ENCODE measurements at places on chromosomes 7 and 10. TPM values are rescaled to one million over a fixed set of nuclear protein-coding genes. Genes with fewer than 3 reads are reported as not detected.
A peak's percentile ranks its signal among the peaks of the same experiment; 100 is the strongest.

GRCh38 chr10:126407831-126408230, 19.6 kb upstream of the ADAM12 start:
- DNase-seq = no peak

DNA sequence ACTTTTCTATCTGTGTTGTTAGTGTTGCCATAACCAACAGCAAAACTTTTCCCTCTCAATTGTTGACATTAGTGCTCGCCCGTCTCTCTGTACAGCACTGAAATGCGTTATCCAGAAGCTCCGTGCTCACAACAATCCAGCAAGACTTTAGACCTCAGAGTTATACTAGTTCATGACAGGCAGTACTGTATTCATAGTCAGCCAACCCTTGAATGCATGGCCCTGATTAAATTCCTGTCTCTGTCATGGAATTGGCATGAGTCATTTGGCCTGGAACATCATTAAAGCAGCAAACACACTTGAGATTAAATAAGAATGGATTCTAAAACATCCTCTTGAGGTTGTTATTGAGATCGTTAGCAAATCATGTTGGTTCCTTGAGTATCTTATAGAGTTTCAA, 405.5 kb upstream of the C7orf33 start:
- no peak for DNase-seq

- DNase-seq = peak; percentile 85
These were observed 17.8 kb downstream of the SCD start for GRCh38 chr10:100364735-100365391.

DNA sequence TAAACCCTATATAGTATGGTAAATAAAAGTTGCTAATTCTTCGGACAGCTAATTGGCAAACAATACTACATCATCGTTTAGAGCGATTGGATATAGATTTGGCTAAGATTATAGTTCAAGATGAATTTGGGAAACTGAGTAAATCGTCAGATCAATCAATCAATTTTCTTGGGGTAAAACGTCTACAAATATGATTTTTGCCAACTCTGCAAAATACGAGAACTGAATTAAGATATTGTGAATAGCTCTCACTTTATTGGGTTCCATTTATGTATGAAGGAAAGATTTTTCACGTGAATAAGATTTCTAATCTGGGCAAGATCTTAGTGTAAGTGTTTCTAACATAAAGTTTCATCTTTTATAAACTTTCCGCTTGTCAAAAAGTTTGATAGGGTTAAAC, 132.9 kb upstream of the AGR3 start:
- no peak for DNase-seq

DNA sequence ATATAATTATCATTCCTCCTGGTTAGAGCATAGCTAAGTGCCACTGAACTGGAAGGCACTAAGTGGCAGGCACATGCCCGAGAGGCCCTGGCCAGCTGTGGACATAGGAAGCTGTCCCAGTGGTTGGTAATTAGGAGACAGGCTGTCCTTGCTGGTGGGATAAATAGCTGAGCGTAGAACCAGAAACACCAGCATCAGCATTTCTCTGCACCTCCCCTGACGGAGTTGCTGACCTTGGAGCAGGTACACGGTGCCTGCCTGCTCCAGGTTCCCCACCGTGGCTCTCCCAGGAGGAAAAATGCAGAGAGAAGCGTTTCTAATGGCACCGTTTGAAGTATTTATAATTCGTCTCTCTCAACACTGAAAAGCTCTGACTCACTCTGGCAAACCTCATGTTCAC, 5.6 kb upstream of the ABLIM1 start:
- DNase-seq = no peak

GRCh38 chr7:50856806-50857205, 74.1 kb upstream of the GRB10 start:
- no peak for DNase-seq

- no peak for DNase-seq
These were observed 153.6 kb downstream of the AOAH start for GRCh38 chr7:36570528-36571189.

- no peak for DNase-seq
These were observed 35.4 kb upstream of the FAM180A start for GRCh38 chr7:135784013-135784412.

- no peak for DNase-seq
These were observed 20.7 kb downstream of the ABI1 start for GRCh38 chr10:26839966-26840627.

DNA sequence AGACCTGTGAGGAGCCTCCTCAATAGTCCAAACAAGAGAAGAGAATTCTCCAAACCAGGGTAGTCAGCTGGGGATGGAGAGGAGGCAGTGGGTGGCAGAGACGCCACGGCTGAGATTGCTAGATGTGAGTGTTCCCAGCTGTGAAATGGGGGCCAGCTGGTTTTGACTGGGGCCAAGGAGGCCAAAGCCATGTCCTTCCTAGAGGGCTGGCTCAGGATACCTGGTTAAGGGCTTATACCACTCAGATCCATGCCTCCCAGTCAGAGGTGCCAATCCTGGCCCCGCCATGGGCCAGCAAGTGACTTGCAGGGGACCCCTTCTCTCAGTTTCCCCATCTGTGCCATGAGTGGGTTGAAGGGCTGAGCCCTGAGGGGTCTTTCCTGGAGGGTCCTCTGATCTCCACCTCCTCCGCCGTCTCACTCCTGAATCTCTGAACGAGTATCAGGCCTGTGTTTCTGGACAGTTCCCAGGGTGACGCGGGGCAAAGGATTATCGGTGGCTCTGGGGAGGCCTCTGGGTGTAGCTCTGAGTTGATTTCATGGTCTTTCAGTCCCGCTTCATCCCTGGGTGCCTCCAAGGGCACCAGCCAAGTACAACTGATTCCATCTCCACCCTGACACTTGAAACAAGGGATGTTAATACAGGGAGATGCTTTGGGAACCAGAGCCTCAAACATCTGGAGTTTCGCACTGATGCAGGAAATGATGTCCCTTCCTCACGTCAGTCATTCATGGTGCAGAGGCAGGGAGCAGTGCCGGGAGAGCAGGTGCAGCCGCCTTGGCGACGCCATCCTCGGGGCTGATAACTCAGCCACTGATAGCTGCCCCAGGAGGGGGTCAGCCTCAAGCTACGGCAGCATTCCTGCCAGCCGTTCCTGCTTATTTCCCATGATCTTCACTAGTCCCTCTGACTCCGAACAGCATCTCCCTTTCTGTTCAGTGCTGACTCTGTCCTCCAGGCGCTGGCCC, 126.7 kb downstream of the RGS10 start:
- no peak for DNase-seq

- DNase-seq = peak; percentile 82
These were observed 17.3 kb downstream of the MLXIPL start for GRCh38 chr7:73606801-73607691.

DNA sequence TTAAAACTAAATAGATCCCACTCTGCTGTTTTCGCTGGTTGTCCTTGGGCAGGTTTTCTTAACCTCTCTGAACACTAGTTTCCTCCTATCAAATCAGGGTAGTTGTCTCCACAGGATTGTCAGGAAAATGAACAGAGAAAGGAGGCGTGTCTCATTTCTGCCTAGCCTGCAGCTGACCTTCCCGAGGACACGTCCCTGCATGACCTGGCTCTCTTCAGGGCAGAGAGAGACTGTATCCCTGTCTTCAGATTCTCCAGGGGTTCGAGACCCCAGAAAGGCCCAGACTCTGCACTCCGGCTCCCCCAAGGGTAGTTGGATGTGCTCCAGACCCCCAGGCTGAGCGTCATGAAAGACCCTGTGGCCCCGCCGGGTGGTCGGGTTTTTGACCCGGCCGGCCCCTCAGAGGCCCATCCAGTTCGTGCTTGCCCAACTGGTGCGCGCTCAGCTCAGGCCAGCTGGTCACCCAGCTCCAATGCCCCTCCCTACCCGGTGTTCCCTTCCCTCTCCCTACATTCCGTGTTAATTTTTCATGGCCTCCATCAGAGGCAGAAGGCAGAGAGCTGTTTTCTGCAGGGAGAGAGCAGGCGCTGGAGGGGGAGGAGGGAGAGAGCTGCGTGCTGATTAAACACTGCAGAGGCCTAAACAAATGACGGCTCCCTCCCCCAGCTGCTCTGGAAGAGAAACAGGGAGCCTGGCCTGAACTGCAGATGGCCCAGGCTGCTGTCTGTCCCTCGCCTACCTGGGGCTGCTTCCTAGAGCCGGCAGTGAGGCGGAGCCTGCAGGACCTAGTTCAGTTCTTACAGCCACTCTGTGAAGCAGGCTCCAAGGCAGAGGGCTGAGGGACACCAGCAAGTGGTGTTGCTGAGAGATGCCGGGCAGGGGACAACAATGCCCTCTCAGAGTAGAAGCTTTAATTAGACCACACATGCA, 86.2 kb upstream of the PPIF start:
- DNase-seq = no peak

DNA sequence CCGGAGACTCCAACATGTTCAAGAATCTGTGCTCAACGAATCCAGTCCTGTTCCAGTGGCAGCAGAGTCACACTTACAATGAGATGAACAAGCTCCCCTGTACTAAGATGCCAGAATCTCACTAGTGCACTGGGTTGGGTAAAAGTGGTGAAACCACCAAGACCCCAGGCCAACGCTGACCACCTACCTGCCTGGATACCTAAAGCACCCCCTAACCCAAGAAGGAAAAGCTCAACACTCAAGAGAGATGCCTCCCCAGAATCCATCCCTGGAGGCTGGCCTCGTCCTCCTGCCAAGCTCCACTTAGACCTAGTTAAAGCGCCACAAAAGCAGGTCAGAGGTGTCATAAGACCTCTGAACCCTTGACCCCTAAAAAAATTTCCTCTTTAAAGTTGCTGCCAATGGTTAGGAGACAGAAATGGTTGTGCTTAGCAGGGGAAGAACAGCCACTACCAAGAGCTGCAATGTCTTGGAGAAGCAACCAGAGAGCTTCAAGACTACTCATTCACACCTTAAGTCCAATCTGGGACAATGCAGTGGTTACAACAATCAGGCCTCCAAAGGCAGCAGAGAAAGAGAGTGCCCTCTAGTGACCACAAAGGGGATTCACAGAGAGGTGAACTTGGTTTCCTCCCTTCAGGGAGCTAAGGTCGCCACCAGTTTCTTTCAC, 94.6 kb upstream of the MACROH2A2 start:
- DNase-seq = peak; percentile 63

- DNase-seq = no peak
These were observed 93.3 kb upstream of the RET start for GRCh38 chr10:42983591-42983990.

- peak; percentile 69 for DNase-seq
These were observed at the start of gene PRKAR1B for GRCh38 chr7:727104-727805. Gene PRKAR1B, minus strand, starts transcription at chr7:727281. Its CDS starts 15,776 bp downstream, at chr7:711505.

DNA sequence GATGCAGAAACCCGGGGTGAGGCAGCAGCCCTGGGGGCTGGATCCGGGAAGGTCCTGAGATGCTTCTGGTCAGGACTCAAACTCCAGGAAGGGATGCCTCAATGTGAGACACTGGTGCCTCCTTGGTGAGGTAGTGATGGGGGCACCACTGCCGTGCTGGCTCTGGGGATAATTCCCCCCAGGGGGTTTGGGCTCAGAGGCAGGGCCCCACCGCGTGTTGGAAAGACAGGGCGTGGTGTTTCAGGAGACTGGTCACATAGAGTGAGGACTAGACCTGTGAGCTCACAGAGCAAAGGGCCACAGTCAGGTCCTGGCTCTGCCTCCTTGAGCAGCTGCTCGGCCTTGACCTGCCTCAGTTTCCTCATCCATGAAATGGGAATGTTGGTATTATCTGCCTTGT, 361.9 kb downstream of the GLRX3 start:
- peak; percentile 46 for DNase-seq

GRCh38 chr7:54827734-54828133, 68.7 kb upstream of the SEC61G start:
- DNase-seq = no peak

GRCh38 chr7:140512317-140513000, 33.2 kb upstream of the MKRN1 start:
- no peak for DNase-seq

- DNase-seq = no peak
These were observed 34.9 kb upstream of the STEAP1 start for GRCh38 chr7:90119178-90119971.

- DNase-seq = no peak
These were observed 26.2 kb downstream of the C10orf105 start for GRCh38 chr10:71693377-71693776.

Gene CPN1
- total RNA-seq = not detected

Gene ANKRD1
- 8,251 TPM for total RNA-seq

Gene TAS2R40
- total RNA-seq = not detected

Gene CYP26C1
- not detected for total RNA-seq

Gene LRRN3
- total RNA-seq = 0.40 TPM

Gene AASS
- total RNA-seq = 20.6 TPM

Gene TAS2R41
- not detected for total RNA-seq

Gene ARHGEF5
- total RNA-seq = 0.89 TPM

Gene HECW1
- total RNA-seq = not detected

Gene NKX6-2
- not detected for total RNA-seq

Gene SPDYE2B
- total RNA-seq = not detected
